ENCODE measurements at places on chromosomes 5 and 9.

DNA sequence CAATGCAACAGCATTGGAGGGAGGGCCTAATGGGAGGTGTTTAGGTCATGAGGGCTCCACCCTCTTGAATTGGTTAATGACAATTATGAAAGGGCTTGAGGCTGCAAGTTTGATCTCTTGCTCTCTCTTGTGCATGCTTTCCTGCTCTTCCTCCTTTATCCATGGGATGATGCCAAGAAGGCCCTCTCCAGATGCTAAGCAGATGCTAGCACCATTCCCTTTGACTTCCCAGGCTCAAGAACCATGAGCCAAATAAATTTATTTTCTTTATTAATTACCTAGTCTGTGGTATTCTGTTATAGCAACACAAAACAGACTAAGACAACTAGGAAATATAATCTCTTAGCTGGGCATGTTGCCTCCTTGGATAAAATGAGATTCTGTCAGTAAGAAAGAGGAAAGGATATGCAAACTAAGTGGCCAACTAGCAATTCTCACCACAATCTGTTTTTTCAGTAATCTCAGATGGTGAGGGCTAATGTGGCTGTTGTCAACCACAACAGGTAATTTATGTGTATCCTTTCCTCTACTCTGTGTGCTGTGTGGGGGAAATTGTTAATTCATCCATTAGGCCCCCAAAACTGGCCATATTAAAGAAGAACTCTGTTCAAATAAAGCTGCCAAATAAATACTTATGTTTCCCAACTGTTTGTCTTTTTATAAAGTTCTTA, 269.1 kb upstream of the CD180 start:
- DNase-seq, result no peak

DNA sequence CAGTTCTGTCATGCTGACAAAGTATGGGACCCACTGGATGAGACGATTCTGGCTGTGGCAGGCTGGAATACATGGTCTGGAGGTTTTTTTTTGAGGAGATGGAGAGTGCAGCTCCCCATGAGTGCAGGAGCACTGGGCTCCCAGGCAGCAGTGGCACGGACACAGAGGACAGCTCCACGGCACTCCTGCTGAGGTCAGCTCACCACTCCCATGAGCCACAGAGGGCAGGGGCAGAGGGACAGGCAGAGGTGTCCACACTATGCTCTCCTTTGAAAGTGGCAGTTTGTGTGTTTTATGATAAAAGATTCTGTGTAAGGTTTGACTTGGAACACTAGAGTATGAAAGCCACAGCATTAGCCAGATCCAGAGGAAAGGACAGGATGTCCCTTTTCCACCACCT, 114.4 kb downstream of the UBE2R2 start:
- DNase-seq, result no peak

- DNase-seq, result no peak
Measured at GRCh38 chr5:103943230-103943629, 380.6 kb upstream of the NUDT12 start.

GRCh38 chr5:96687080-96687479, 24.9 kb downstream of the CAST start:
- DNase-seq, result no peak

DNA sequence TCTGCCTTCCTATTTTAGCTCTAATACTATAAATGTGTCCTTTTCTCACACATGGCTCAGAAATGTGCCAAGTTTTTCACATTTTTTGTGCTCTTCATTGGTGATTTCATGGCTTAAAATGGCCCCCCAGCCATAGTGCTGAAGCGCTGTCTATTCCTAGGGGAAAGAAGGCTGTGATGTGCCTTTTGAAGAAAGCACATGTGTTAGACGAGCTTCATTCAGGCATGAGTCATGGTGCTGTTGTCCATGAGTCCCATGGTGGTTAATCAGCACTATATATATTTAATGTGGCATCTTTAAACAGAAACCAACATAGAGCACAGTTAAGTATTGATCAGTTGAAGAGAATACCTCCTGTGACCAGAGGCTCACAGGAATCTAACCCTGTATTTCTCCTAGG, 55.8 kb downstream of the PDE8B start:
- DNase-seq, result no peak

GRCh38 chr9:136090768-136091581, 4.1 kb downstream of the NACC2 start:
- DNase-seq, result no peak

DNA sequence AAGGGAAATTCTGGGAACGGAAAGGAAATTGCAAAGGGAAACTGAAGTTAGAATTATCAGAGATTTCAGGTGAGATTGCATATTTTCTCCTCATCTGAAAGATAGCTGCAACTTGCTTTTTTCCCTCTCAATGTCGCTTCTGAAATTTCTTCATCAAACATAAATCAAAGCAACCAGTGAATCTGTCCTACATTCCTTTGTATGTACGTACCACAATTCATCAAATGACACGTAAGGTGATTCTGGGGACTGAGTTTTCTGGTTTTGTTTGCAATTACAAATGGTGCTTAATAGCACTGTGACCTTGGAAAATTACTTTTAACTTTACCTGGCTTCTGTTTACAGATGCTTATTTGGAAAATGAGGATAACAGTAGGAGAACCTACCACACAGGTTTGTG, 21.9 kb upstream of the CNOT6 start:
- no peak for DNase-seq

DNA sequence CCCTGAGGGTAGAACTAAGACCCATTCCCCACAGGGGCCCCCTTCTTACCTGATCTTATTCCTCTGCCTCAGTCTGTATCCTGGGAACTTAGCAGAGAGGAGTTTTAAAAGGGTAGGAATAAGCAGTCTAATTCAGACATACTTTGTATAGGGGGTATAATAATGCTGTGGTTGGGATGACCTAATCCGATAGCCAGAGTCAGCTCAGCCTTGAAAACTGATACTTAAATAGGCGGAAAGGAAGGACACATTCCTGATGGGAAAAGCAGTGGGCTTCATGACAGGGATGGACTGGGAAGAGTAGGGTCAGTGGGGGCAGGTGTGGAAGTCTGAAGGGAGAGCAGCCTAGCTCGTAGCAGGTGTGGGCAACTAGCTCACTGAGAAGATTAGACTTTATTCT, 52.2 kb upstream of the TESK1 start:
- no peak for DNase-seq

DNA sequence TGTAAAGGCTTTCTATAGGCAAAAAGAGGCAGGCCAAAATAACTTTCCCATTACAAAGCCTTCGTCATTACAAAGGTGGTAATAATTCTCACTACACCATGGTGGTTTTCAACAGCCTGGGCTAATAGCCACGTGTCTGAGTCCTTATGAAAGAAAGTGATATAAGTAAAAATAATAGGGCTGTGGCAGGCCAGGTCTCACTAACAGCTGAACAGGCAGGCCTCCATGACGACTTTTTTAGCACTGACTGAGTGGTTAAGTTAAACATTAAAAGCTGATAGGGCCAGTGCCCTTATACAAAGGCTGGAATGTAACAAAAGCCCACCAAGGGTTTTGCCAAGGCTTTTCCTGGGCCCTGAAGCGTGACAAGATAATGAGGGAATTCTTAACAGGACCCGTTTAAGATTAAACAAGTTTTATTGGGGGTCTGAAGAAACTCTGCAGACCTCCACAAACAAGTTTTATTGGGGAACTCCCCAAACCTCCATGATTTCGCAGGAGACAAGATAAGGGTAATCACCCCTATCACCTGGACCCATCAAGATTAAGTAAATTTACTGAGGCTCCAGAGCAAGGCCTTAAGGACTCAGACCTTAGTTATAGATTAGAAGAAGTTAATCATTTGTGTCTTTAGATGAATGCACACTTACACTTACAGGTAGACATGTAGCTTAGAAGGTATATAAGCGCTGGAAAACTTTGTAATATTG, 412.9 kb downstream of the CHSY3 start:
- DNase-seq, result no peak

- DNase-seq, result no peak
Measured at GRCh38 chr5:10563110-10563944, 543 bp upstream of the ANKRD33B start.

DNA sequence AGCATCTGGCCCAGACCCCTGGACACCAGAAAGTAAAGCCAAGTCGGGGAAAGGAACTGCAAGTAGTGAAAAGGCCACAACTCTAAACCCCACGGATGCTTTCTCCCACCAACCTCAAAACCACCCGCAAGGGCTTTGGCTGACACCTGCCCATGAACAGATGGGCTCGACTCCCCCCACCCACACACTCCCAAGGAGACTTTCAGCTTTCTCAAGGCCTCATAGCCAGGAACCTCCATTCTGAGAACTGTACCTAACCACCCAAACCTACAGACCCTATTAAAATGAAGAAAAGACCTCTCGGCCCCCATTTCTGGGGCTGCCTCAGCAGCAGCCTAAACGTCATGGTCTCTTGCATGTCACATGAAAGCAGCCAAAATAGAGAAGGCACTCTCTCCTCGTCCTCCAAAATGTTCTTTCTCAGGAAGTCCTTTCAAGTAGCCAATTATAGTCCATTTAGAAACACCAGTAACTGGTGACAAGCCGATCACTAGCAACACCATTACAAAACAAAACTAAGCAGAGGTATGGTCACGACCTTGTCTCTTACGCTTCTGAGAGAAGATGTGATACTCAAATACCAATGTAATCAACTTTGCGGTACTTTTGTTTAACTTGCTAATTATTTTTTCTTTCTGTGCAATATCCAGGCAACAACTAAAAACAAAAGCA, 2.9 kb downstream of the B4GALT1 start:
- DNase-seq, result no peak

- DNase-seq, result peak; percentile 21
Measured at GRCh38 chr5:137753691-137754187, 424 bp downstream of the HNRNPA0 start.

GRCh38 chr5:154371687-154372086, 74.1 kb upstream of the SAP30L start:
- DNase-seq, result no peak

DNA sequence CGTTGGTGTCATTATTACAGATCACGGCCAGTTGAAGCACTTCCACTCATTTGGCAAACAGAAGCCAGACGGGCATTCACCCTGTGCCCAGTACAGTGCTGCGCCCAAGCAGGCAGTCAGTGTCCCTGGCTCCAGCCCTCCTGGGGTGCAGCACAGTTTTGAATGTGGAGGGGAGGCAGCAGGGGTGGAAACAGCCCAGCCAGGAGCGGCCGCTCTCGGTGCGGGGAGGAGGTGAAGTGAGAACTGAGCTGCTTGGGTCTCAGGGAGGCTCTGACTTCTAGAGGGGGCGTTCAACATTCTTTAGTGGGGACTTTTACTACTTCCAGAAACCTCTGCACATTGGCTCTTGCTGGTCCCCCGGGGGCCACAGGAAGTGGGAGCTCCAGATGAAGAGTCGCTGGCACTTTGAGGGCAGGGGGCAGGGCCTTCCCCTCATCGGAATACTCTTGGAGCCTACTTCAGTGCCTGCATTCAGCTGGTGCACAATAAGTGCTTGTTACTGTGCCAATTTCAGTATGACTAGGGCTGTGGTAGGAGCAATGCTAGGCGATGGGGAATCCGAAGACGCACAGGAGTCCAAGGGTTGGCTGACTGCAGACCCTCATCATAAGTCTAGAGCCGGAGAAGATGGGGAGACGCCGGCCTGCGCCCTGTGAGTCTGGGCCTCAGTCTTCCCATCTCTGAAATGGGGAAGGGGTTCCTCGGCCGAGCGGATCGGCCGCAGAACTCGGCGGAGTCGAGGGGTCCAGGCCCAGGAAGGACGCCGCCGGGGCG, 492 bp upstream of the NEK6 start:
- no peak for DNase-seq

DNA sequence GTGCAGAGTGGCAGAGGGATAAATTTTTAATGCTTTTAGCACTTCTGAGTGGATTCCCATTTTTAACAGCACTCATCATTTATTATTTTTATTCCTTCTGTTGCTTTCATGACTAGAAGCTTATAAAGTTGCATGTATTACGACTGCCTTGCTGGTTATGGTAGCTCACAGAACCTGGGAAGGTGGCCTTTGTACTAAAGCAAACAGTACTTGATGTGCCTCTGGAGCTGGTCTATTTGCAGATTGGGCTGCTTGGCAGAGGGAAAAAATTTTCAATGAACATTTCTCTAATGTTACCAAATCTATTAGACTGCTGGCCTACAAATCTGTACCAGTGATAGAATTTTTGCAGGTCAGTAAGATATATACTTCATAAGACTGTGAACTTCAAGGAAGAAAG, 274.5 kb upstream of the C9orf72 start:
- no peak for DNase-seq

DNA sequence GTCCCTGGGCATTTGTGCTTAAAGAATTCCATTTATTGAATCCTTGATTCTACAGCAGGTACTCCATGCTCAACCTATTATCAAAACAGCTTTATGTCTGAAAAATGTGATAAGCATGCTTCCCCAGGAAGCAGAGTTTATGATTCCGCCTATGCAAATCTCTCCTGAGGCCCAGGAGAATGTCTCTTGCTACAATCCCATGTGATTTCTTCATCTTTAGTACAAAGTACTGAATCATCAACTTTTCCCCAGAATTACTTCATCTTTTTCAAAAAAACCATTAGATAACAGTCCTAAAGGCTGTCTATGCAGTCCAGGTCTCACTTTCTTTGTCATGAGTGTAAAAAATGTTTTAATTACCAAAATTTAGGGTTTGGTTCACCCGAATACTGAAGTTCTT, 130.2 kb upstream of the ADAMTSL1 start:
- DNase-seq, result no peak

DNA sequence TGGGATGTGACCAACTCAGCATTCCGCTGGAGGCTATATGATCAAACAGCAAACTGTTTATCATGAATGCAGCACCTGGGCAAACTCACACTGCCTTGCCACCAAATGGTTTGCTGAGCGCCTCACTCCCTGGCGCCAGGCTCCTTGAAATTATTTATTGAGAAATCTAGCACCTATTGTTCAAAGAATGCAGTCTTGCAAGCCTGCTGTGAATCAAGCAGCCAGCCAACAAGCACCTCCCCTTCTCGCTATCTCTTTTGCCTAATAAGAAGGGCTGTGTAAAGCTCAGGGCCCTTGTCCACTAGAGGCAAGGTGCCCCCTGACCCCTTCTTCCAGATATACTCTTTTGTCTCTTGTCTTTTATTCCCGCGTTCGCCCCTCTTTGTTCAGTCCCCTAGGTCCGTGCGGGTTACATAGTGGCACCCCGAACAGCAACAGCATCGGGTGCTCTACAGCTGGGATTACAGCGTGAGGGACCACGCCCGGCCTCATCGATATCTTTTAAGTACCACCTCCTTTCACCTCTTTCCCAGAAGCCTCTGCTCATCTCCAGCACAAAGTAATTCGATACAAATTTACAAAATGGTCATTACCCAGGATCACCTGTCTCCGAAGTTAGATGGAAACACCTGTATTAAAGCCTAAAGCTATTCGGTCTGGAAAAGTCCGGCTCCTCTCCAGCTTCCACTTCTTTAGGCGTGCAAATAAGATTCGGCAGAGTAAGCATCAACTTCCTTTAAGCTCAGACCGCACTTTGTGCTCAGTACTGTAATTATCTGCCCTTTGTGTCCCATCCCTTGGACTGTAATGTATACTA, 896 bp downstream of the RIGI start:
- DNase-seq, result no peak

- DNase-seq, result peak; percentile 13
Measured at GRCh38 chr9:127397646-127398274, 791 bp downstream of the SLC2A8 start.

- DNase-seq, result no peak
Measured at GRCh38 chr5:132365213-132365612, 4.3 kb upstream of the SLC22A5 start.
